Activated T-helper 17 cell treated with anti-CD3 and anti-CD28 coated beads, Interleukin-2, amount 50 U/mL, for 72 hours (primary cell): ENCODE measurements at places on chromosomes 13 and 19. TPM values are rescaled to one million over a fixed set of nuclear protein-coding genes. Genes with fewer than 3 reads are reported as not detected.
A peak's percentile ranks its signal among the peaks of the same experiment; 100 is the strongest.

The BCL3 gene
- 86.3 TPM for total RNA-seq

DNA sequence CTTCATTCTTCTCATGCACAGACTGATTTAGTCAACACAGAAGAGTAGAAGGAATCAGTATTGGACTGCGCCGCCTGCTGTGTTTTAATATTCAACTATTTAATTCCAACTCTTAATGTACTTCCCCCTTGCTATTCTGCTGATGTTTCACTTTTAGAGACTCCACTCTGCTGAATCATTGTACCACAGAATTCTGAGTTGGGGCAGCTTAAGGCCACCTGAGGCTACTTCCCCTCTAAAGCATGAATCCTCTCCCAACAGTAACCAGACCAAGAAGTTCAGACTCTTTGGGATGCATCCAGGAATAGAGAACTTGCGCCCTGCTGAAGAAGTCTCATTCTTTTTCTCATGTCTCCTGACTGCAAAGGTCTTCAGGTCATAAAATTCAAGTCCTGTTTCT is 708.8 kb downstream of the UQCRFS1 start:
- no peak for ATAC-seq

GRCh38 chr19:45935267-45935666 is 20.7 kb upstream of the NANOS2 start:
- no peak for ATAC-seq

- no peak for ATAC-seq
These were observed 2.8 kb upstream of the ZNF181 start for GRCh38 chr19:34731019-34731829.

DNA sequence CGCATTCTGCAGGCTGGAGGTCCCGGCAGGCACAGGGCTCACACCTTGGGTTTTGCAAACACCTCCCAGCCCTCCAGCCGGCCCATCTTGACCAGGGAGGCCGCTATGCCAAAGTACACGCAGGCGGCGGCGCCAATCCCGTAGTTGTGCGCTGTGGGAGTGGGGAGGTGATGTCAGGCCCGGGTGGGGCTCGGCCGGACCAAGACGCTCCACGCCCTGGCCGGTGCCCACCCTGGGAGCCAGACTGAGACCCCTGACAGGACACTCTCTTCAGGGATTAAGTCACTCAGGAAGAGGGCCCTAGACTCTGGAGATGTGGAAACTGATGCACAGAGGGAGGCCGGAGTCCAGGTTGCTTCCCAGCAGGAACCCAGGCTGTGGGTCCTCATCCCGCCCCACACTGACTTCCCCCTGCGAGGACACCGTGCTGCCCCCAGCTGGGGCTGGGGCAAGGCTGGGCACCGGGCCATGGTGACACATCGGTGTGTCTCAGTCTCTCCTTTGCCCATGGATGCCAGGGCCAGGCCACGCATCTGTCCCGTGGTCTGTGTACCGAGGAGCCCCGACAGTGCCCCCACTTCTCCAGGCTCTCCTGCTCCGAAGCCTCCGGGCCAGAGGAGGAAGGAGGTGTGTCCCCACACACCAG is 8.8 kb downstream of the NDUFA11 start:
- ATAC-seq = no peak

DNA sequence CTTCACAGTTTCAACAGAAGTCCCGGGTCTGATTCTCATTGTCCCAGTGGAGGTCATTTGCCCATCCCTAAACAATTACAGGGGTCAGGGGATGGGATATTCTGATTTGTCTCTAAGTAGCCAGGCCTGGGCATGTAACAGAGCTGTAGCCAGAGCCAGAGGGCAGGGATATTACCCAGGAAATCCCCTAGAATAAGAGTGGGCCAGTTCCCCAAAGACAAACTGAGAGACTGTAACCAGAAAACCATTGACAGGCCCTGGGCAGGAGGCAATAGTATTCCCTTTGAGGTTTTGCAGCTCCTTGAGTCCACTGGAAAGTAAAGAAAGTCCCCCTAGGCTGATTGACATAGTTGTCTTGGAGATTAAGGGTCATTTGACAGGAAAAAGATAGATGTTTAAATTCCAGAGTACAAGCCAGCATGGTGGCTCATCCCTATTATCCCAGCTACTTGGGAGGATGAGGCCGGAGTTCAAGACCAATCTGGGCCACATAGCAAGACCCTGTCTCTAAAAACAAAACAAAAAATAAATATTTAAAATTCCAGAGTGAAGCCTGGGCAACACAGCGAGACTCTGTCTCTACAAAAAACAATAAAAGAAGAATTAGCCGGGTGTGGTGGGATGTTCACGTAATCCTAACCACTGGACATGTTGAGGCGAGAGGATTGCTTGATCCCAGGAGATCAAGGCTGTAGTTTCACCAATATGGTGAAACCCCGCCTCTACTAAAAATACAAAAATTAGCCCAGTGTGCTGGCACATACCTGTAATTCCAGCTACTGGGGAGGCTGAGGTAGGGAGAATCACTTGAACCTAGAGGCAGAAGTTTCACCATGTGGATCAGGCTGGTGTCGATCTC is 1.9 kb upstream of the SDHAF1 start:
- no peak for ATAC-seq

GRCh38 chr13:67515895-67516294 is 285.8 kb upstream of the PCDH9 start:
- ATAC-seq = no peak

DNA sequence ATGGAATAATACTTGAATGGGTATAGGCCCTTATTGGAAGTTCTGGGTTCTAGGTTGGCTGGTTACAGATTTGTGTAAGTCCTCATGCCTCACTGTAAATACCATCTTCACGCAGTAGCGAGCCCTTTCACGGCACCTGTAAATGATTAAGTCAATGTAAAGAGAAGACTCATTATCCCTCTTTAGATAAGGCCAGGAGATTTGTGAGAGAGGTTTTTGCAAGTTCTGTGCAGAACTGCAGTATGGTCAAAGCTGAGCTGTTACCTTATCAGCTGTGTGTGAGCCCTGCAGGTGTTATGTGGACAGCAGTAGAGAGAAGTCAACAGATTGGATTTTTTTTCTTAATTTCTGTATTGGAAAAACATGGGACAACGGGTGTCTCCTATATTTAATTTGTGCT is 141.6 kb downstream of the SHISA2 start:
- no peak for ATAC-seq

GRCh38 chr19:16778796-16779411 is 50.3 kb upstream of the SIN3B start:
- peak; percentile 65 for ATAC-seq

DNA sequence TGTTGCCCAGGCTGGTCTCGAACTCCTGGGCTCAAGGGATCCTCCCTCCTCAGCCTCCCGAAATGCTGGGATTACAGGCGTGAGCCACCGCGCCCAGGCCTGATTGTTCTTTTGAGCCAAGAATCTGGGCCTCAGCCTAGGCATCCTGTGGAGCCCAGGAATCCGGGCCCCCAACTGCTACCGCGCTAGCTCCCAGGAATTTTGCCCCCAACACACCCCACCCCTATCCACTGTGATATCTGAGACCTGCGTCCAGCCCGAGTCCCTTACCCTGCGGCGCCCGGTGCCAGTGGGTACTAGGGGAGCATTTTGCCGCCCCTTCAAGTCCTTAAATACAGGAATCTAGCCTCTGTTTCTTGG is 838 bp upstream of the MYADM start:
- no peak for ATAC-seq

DNA sequence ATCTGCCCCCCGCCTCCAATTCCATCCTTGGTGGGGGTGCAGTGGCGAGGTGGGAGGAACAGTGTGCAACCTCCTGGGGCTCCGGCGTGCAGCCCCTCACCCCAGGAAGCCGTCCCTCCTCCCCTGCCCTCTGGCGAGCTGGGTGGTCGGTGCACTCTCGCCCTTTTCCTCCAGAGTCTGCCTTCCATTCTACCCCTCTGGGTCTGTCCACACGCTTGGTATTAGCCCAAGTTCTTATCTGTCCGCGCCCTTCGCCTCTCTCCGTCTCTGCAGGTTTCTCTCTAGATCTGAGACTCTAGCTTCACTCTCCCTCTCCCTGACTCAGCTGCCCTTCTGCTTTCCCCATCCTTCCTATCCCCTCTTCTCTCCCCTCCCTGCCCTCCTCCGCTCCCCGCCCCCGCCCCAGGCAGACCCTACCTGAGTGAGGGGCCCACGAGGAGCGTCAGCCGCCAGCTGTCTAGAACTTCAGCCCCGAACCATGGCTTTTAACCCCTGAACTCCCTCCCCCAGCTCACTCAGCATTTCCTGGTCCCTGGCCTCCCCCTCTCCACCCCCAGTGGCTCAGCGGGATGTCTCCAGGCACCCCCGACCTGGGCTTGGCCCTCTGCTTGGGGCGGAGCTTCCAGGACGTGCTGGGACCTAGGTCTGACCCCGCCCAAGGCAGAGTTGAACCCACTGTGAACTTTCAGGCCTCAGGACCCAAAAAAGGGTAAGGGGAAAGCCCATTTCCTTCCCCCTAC is 499 bp upstream of the KLK13 start:
- ATAC-seq = no peak
